NCI-H1092 treated with DMSO at 0.1 percent for 48 hours (cell line): ENCODE measurements at places on chromosomes 5 and 9.
A peak's percentile ranks its signal among the peaks of the same experiment; 100 is the strongest.

DNA sequence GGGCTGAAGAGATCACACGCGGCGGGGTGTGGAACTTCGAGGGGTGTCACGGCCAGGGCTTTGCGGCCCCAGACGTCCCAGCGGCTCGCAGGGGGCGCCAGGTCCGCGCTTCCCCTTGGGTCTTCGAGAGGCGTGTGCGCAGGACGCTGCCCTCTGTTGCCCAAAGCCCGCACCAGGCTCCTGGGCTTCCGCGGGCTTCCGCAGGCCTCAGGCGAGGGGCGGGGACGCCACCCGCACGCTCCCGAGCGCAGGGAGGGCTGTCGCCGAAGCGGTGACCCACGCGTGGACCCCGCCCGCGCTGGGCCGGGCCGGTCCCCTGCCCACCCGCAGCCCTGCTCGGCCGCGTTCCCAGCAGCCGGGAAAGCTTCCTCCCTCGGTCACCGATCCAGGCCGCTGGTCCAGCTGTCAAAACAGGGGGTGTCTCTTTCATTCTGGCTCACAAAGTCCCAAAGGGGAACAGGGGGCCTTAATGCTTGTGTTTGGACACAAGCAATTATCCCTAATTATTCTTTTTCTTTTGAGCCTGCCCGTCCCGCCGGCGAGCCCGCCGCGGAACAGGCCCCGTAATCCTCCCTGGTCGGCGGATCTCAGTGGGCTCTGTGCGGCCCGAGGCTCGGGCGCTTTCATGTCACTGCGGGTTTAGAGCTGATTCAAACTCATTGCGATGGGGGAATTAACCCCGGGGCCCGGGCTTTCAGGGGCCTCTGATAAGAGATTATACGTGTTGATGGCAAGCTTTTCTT, 60.6 kb downstream of the TMEM174 start:
- no peak for DNase-seq

DNA sequence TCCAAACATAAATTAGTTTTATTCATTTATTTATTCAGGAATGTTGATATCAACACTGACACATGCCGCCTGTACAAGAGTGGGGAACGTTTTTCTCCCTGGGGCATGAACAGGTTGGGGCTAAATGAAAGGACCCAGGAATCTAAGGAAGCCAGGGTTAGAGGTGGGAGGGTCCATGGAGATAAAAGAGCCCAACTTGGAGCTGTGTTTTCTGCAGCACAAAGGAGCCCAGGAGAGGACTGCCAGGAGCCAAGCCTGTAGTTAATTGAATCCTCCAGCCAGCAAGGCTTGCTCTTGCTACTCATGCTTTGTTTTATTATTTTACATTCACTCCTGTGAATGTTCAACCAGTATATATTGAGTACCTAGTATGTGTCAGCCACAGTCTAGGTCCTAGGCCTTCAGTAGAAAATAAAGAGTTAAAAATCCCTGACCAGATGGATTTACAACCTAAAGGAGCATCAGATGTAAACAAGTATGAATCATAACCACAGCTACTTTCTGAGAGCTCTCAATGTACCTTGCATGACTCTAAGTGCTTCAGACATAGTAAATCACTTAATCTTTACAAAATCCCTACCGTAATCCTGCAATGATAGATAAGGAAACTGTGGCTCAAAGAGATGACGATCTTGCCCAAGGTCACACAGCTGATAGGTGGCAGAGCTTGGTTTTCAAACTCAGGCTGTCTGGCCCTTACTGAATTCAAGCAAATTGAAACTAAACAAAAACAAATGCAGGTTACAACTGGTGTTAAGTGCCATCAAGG, 69.8 kb downstream of the ASTN2 start:
- DNase-seq, result no peak

DNA sequence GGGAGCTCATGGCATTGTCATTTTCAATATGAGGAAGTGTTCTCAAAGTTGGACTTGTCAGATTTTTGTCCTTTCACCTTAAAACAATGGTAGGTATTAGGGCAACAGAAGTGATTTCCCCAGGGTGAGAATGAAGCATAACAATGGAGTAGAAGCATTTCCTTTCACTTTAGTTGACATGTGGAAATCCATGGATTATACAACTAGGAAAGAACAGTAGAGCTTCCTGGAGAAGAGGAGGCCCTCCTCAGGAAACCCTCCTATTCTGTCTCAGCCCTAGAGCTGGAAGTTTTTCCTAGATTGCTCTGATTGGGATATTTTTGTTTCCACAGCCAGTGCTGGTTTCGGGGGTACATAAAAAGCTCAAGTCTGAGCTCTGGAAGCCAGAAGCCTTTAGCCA, 13.8 kb upstream of the REEP2 start:
- DNase-seq, result no peak

- no peak for DNase-seq
Observed at GRCh38 chr5:56696900-56697299, 118.4 kb upstream of the MAP3K1 start.

GRCh38 chr5:113108485-113108884, 131.9 kb downstream of the DCP2 start:
- no peak for DNase-seq

GRCh38 chr5:33854733-33855151, 37.0 kb downstream of the ADAMTS12 start:
- no peak for DNase-seq

DNA sequence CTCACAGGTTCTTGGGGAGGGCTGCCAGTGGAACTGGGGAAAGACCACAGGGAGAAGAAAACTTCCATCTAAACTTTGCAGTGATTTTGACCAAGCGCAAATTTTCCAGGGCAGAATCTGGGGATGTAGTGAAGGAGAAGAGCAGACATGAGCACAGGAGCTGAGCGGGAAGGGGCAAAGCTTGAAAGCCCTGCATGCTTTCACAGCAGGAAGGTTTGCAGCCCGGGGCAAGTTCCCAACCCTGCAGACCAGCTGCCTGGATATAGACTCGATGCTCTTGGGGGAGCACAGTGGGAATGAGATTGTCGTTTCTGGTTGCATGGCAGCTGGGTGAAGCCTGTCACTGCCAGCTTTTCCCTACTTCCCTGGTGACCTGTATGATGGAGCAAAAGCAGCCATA, 276.8 kb upstream of the RORB start:
- no peak for DNase-seq

DNA sequence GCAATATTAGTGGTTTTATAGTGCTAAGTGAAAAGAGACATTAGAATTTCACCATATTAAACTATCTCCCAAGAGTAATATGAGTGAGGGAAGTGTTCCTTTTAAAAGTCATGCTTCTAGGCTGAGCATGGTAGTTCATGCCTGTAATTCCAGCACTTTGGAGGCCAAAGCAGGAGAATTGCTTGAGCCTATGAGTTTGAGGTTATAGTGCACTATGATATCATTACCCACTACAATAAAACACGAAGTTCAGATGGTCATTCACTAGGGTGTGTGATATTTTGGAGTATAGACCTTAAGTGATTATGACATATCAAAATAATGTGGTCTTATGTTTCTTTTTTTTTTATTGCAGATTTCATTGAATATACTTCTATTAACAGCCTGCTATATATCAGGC, 6.7 kb downstream of the KIF2A start:
- DNase-seq, result no peak

GRCh38 chr9:2313512-2313911, 298.4 kb downstream of the SMARCA2 start:
- no peak for DNase-seq

DNA sequence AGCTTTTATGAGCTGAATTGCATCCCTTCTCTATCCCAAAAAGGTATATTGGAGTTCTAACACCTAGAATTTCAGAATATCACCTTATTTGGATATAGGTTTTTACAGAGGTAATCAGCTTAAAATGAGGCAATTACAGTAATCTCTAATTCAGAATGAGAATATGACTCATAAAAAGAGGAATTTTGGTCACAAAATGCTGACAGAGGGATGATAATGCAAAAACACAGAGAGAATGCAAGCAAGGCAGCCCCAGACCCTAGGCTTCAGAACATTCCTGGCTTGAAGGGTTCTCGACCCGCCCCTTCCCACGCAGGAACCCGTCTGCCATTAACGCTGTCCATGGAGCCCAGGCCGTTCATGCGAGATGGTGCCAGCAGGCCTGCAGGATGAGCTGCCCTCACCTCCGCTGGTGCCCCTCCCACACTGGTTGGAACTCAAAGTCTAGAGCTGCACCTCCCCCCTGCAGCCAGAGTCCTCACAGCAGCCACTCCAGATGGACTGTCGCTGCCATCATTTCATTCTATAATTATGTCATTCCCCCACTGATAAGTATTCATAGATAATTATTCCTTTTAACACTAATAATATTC, 1173.4 kb upstream of the ACO1 start:
- no peak for DNase-seq

- no peak for DNase-seq
Observed at GRCh38 chr5:37696190-37697021, 143.4 kb downstream of the GDNF start.

DNA sequence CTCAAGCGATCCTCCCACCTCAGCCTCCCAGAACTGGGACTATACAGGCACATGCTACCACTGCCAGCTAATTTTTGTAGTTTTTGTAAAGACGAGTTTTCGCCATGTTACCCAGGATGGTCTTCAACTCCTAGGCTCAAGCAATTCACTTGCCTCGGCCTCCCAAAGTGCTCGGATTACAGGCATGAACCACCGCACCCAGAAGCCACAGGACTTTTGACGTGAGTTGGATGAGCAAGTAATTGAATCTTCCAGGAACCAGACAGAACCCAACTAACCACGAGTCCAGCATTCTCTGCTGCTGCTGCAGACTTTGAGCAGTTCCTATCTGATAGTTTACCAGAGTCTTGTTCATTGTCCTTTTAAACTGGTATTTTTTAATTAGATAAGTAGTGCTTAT, 9.6 kb upstream of the ATP6V0E1 start:
- DNase-seq, result no peak

GRCh38 chr9:114372921-114373448, 14.8 kb downstream of the AKNA start:
- no peak for DNase-seq

DNA sequence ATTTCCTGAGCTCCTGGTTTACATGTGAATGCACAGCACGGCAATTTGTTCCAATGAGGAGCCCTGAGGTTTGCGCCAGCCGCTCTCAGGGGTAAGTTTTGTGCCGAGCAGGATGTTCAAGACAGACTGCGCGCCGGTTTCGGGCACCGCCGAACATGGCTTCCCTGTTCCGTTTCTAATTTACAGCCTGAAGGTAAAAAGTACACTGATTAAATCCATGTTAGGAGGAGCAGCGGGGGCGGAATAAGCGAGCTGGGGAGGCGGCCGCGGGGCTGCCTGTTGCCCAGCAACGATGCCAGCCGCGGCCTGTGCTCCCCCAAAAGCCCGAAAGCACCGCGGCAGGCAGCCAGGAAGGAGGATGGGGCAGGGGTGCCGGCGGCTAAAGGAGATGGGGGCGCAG, 6.4 kb downstream of the SOWAHA start:
- DNase-seq, result no peak

GRCh38 chr5:134904610-134905245, at the start of gene PCBD2:
PCBD2 (plus strand) TSS chr5:134905131; CDS start chr5:134905140, 9 bp downstream.
- peak; percentile 86 for DNase-seq
